ENCODE measurements at places on chromosomes 11 and 22.

GRCh38 chr22:37240240-37240940 is 3.7 kb downstream of the RAC2 start:
- DNase-seq: no peak

- no peak for DNase-seq
Observed at GRCh38 chr22:37762389-37762836, 45.3 kb upstream of the GCAT start.

GRCh38 chr11:92628401-92629292 is 340.8 kb upstream of the MTNR1B start:
- DNase-seq: no peak

DNA sequence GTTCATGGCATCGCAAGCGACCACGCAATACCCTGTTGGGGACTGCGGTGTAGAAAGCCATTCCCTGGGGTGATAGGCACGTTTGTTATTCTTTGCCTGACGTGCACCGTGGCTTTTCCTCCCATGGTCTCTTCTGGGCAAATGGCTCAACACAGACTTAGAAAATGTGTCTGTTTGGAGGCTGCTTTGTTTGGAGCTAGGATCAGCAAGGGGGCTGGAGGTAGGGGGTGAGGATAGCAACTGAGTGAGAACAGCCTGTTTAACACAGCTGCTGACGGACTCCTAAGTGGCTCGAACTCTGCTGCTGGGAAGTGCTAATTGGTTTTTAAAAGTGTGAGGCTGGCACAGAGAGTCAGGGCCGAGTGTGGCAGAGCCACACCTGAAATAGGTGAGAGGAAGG is 16.1 kb upstream of the CHRM4 start:
- DNase-seq: no peak

GRCh38 chr11:116553482-116553881 is 219.3 kb downstream of the BUD13 start:
- DNase-seq: no peak

GRCh38 chr11:43975629-43976028 is 33.2 kb downstream of the C11orf96 start:
- DNase-seq: no peak

DNA sequence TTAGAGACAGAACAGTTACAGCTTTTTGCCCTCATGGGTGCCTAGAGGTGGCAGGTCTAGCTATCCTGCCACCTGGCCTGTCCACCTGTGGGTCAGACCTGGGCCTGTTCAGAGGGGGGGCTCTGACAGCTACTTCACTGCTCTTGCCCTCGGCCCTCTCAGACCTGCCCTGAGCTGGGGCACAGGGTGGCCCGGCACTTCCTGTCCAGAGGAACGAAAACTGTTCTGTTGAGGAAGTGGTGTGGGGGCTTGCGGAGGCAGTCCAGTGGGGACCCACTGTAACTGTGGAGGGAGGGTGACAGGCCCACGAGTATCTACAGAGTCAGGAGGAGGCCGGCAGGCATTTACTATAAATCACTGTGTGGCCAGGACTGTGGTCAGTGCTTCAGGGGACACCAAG is 16.2 kb downstream of the TESMIN start:
- DNase-seq: no peak

GRCh38 chr11:66568124-66568916 is at the start of gene CTSF:
CTSF (minus strand) TSS chr11:66568606; CDS start chr11:66568486, 120 bp downstream.
- no peak for DNase-seq

DNA sequence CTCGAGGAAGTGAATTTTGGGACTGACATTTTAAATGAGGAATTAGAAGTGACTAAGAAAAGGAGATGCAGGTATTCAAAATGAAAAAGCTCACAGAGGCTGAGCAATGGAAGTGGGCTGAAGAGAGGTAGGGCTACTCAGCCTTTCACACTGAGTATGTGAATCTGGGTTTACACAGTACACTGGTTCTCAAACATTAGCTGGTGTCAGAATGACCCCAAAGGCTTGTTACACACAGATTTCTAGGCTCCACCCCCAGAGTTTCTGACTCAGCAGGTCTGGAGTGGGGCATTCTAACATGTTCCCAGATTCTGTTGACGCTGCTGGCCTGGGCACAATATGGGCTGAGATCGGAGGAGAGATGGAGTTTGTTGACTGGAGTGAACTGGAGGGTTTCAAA is 32.8 kb downstream of the CADM1 start:
- DNase-seq: no peak

GRCh38 chr22:25380122-25380747 is 160.8 kb downstream of the CRYBB2 start:
- no peak for DNase-seq

DNA sequence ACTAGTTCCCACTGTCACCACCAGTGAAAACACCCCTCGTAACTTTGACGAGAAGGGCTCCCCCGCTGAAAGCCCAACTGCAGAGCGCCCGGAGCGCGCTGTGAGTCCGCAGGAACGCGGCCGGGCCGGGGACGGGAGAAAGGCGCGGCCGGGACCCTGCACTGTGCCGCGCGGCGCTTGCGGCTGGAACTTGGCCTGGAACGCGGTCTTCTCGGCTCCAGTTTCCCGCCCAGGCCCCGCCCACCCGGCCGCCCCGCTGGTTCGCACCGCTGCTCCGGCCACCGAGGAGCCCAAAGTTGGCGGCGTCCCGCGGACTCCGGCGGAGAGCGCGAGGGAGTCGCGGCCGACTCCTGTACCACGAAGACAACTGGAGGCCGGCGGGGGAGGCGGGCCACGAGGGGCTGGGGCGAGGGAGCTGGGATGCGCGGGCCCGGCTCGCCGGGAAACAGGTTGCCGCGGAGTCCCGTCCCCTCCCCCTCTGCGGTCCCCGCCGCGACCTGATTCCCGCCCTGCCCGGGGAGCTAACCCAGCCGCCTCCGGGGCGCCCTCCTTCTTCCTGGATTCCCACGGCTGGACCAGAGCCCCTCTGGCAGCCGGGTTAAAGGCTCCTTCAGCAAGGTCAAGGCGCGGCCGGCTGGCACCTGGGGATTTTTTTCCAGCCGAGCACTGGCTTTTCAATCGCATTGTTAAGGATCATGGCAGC is 3.4 kb downstream of the TENM4 start:
- no peak for DNase-seq

GRCh38 chr11:74092425-74092824 is 78.4 kb downstream of the C2CD3 start:
- no peak for DNase-seq

- no peak for DNase-seq
Observed at GRCh38 chr11:133697161-133697560, 148.2 kb downstream of the SPATA19 start.

- no peak for DNase-seq
Observed at GRCh38 chr22:40482391-40482790, 112.0 kb downstream of the SGSM3 start.

GRCh38 chr22:17882727-17883126 is 108.5 kb upstream of the BID start:
- no peak for DNase-seq

DNA sequence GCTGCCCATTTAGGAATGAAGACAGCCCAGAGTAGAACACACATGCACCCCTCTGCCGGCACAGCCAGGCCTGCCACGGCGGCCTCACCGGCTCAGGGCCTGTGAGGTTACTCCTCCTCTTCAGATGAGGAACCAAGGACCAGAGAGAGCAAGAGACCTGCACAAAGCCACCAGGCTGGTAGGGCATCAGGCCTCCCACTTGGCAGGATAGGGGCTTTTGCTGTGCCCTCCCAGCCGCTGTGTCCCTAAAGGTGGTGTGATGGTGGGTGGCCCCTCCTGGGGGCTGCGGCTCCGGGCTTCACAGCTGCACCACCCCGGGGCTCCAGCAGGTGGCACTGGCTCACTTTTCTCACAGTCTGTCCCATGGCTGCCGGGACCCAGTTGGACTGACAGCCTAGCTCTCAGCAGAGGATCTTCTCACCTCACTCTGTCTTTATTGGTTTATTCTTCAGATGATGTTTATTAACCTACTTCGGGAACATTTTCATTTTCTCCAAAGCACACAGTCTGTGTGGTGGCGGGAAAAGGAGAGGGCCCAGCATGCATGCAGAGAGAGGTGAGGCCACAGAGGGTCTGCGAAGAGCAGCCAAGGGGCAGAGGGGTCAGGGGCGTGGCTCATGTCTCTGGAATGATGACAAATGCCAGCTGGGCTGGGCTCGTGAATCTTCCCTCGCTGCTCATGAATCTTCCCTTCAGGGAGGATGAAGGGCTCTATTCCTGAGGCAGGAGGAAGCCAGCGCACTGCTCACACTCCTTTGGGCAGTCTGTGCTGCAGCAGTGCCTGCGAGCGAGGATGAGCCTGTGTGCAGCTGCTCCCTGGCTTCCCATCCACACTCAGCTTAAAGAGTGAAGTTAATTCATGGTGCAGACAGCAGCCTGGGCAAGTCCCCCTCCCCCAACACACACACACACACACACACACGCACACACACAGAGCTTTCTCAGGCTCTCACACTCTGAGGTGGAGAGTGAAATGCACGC is 101.1 kb upstream of the PITPNB start:
- DNase-seq: no peak

- DNase-seq: no peak
Observed at GRCh38 chr11:20530942-20531703, 68.3 kb upstream of the SLC6A5 start.

GRCh38 chr11:111395749-111396148 is 16.7 kb upstream of the POU2AF1 start:
- DNase-seq: no peak

DNA sequence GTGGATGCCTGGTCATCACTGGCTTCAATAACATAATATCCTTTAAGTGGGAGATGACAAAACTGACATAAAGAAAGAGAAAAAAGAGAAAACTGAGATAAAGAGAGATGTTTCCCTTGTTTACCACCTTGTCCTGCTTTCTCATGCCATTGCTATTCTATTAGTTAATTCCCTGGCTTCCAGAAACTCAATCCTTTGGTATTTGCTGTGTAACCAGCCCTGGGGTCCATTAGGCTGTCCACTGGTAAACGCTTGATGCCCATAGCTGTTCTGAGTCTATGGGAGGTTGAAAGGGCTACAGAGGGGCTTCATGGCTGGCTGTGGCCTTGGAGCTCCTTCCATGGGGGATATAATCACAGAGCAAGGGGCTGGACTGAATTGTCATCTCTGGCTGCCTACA is 243.4 kb upstream of the PLET1 start:
- no peak for DNase-seq

- DNase-seq: no peak
Observed at GRCh38 chr11:17812091-17812864, 77.7 kb downstream of the KCNC1 start.

Measured in SIG-M5 (cell line).